ENCODE measurements at places on chromosomes 1 and 21.

DNA sequence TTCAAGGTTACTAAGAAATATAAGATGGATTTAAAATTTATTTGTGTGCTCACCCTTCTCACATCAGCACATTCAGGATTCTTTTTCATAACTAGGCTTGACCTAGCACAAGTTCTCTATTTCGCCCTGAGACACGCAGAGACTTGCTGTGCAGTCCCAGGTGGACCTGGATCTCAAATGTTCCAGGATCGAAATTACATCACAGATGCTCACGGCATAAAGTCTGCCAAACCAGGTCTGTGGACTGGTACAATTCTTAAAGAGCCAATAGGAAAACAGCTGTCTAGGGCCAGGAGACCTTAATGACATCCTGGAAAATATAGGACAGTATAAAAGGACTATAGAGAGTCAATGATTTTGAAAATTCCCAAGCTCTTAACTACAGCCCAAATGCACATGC lies 2.2 kb downstream of the PGBD5 start:
- no peak for DNase-seq

GRCh38 chr1:201880928-201881571 lies 7.6 kb upstream of the SHISA4 start:
- no peak for DNase-seq

DNA sequence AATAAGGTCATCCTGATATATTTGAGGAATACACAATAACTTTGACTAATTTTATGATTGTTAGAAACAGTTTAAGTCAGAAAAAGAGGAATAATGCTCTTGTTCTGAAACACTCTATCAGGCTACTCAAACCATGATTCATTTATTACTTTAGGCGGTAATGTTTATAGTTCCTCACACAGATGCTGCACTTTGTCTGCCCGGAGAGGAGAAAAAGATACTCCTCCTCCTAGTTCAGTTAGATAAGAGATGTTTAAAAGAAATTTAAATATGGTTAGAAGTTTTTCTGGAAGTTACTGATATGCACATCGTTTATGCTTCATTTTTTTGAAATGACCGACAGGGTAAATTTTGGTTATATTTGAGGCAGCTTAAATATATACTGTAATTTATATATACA lies 103.0 kb downstream of the ZMYM4 start:
- DNase-seq = no peak

DNA sequence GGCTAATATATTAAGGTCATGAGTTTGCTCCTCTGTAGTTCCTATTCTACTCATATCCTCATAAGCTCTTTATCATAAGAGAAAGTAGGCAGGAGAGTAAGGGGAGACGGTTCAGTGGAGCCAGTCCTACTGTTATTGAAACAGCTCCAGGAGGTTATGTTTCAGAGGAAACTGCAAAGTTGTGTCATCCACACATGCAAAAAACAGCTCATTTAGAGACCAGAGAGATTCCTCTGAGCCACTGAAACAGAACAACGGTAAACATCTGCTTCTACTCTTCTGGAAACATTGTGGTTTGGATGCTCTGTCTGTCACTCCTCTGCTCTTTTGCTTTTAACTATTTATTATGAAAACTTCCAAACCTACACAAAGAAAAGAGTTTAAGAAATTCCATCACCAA lies 66.3 kb upstream of the PPP2R5A start:
- DNase-seq = no peak

- DNase-seq = no peak
These were observed 10.2 kb downstream of the CAMK1G start for GRCh38 chr1:209593747-209594146.

DNA sequence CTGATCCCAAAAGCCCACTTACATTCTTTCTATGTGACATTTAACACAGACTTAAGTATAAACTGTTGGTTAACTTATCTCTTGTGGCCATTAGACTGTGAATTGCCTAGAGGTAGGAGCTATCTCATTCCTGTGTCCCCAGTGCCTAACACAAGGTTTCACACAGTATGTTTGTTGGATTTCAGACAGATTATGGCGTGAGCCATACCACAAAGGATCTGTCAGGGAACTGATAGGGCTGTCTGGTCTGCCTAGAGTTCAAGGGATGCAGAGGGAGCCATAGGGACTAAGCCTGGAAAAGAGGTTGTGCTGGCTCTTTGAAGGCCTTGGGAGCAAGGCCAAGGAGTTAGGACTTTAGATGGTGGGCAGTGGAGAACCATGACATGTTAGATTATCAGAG lies 40.0 kb downstream of the MEF2D start:
- DNase-seq = no peak

DNA sequence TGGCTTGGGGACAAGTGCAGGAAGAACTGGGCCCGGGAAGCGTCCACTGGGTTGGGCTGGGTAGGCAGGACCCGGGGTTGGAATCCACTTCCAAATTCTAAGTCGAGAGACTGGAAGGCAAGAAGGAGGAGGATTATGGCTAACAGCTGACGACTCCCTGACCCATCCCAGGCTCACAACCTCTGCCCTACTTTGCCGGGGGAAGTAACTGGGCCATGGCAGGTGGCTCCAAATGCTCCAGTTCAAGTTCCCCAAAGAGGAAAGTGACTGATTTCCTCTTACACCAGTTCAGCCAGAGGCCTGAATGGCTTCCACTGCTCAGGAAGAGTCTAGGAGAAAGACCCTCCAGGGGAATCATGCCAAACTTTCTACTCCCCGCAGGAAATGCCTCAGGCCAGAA lies 11.4 kb downstream of the EMC1 start:
- no peak for DNase-seq

DNA sequence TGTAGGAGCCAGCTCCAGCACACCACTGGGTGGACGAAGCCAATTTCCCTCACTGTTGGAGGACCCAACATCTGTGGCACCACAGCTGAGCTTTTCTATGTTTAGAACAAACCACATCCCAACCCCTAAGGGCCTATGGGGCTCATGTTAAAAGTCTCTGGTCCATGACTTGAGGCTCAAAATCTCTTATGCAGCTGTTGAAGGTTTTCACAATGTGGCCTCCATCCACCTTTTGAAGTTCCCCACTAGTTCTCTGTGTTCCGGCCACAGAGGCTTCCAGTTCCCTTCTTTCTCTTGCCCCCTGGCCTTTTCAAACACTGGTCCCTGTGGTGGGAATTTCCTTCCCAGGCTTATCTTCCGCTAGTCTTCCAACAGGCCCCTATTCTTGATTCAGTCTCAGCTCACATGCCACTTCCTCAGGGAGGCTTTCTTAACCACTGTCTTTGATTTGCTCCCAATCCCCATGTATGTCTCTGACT lies 3.9 kb upstream of the IFNLR1 start:
- DNase-seq = no peak

DNA sequence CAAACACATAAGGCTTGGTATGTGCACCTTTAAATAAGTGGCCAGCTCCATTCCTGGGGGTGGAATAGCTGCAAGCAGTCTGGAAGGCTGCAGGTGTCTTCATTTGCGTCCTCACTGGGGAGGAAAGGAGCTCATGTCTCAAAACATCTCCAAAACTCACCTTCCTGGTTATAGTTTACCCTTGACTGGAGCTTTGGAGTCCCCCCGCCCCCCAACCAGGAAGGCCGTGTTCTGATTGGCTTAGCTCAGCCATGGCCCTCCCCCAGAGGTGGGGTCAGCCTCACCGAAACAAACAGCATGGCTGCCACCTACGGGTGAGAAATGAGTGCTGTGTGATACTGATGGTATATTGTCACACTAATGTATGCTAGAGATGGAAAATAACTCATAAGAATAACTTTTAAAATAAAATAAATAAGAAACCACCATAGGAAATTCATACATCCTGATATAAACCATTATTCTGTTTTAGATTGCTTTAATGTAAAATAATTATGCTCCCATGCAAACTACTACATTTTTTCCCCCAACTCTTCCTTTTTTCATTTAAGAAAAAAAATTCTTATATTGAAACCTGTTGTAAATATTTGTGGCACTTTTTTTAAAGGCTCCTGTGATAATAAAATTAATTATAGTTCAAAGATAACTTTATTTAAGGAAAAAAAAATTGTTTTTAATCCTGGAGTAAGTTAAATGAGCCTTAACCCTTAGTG lies 90.8 kb downstream of the ZP4 start:
- DNase-seq = no peak

GRCh38 chr21:28979092-28979491 lies 13.6 kb downstream of the LTN1 start:
- DNase-seq = no peak

GRCh38 chr1:41327383-41327999 lies 33.7 kb upstream of the FOXO6 start:
- no peak for DNase-seq

GRCh38 chr1:248243204-248243603 lies 12.0 kb downstream of the OR2M4 start:
- no peak for DNase-seq

- DNase-seq = no peak
These were observed 58.1 kb upstream of the SH3GLB1 start for GRCh38 chr1:86646256-86646655.

DNA sequence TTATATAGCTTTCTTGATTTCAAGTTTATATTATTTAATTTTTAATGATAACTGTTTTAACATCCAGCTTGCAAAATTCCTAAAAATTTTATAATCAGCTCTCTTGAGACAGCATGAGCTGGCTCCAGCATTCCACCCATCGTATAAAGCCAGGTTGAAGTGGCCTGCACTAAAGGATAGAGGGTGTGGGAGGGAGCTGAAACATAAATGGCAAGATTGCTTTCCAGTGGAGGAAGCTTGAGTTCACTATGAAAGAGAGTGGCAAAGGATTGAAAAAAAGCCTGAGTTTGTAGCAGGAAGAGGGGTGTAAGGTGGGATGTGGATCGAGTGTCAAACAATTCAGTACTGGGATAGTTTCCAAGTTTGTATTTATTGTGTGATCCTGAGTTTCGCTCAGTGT lies 48.5 kb upstream of the ZNF644 start:
- DNase-seq = no peak

DNA sequence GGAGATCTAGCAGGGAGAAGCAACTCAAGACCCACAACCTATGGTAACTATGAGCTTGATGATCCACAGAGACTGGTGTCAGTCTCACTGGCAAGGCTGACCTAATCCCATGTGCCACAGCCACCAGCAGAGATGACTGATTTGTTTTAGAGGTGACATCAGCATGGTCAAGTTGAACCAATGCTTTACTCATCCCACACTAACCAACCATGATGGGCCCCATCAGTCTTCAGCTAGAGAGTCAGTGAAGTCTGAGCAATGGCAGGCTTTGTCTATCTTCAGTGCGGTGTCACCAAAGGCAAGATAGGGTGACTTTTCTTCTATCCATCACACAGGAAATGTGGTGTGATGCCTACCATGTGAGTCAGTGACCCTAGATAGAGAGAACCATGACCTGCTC lies 1470.7 kb downstream of the NCAM2 start:
- DNase-seq = no peak

GRCh38 chr21:39669485-39669884 lies 56.7 kb downstream of the B3GALT5 start:
- DNase-seq = no peak

- DNase-seq = no peak
These were observed 41.7 kb downstream of the ALPL start for GRCh38 chr1:21550866-21551475.

- no peak for DNase-seq
These were observed 431.9 kb downstream of the MATN1 start for GRCh38 chr1:30291526-30291925.

GRCh38 chr1:87402241-87403002 lies 73.7 kb downstream of the LMO4 start:
- DNase-seq = no peak

DNA sequence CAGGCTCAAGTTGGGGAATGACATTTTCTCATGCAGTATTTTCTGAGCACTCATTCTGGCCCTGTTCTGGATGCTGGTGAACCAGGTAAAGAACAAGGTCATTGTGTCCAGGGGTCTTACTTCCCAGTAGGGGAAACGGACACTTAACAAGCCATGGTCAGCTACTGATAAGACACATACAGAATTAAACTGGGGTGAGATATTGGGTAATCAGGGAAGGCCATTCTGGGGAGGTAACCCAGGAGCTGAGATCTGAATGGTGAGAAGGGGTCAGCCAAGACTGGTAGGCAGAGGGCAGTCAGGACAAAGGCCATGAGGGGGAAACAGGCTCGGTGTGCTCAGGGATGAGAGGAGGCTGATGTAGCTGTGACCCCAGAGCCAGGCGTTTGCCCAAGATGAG lies 45.8 kb downstream of the RPS6KA1 start:
- DNase-seq = no peak

- DNase-seq = no peak
These were observed 5.1 kb upstream of the CAPN8 start for GRCh38 chr1:223670458-223671159.

GRCh38 chr1:46458846-46459245 lies 30.8 kb upstream of the DMBX1 start:
- DNase-seq = no peak

GRCh38 chr1:46043458-46044017 lies 88.9 kb downstream of the PIK3R3 start:
- no peak for DNase-seq

GRCh38 chr1:23122023-23122748 lies 46.5 kb downstream of the LUZP1 start:
- DNase-seq = no peak

- peak; percentile 22 for DNase-seq
These were observed 5.3 kb upstream of the CCDC27 start for GRCh38 chr1:3746830-3747521.

DNA sequence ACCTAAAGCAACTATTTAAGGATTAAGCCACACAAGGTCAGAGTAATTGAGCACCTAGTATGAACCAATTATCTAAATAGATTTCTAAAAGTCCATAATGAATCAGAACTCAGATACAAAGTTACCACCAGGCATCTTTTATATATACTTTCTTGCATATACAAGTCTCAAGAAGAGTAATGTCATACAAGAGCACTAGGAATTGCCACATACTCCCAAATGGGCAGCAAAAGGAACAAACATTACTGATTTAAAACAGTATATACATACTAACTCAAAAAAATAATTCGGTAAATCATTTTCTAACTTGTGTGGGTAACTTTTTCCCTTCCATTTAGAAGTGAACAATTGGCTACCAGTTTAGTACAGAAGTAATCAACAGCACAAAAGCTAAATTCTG lies 22.1 kb downstream of the SERBP1 start:
- no peak for DNase-seq

DNA sequence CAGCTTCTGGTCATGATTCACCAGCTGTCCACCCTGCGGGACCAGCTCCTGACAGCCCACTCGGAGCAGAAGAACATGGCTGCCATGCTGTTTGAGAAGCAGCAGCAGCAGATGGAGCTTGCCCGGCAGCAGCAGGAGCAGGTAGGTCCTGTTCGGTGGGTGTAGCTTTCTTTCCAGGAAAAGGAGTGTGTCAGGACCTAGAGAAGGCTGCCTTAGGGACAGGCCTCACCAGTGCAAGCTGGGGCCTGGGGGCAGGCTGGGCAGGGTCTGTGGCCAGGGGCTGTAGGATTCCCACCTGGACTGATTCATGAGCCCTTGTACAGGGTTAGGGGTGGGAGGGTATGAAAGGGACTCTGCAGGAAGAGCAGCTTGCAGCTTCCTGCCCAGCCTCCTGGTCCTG lies 35.3 kb downstream of the ETNK2 start:
- DNase-seq = no peak

- no peak for DNase-seq
These were observed 238.0 kb upstream of the TMEM51 start for GRCh38 chr1:14915356-14916054.

DNA sequence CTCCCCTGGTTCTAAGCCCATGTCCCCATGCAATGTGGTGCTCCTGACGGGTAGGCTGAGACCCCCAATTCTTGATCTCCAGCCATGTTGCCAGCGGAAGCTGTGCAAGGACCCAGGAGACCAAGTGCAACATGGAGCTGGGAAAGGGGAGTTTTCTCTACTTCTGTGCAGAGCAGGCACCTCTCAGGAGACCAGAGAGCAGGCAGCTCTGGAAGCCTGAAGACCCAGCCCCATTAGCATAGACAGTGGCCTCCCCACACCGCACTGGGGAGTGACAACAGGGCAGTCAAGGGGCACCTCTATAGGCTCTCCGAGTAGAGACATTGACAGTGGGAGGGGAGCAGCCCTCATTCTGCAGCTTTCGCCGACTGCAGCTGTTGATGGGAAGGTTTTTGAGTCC lies 410.2 kb downstream of the MATN1 start:
- DNase-seq = no peak
